NCI-H2029 treated with DMSO at 0.1 percent for 48 hours (cell line): ENCODE measurements at places on chromosomes 1 and 21.

DNA sequence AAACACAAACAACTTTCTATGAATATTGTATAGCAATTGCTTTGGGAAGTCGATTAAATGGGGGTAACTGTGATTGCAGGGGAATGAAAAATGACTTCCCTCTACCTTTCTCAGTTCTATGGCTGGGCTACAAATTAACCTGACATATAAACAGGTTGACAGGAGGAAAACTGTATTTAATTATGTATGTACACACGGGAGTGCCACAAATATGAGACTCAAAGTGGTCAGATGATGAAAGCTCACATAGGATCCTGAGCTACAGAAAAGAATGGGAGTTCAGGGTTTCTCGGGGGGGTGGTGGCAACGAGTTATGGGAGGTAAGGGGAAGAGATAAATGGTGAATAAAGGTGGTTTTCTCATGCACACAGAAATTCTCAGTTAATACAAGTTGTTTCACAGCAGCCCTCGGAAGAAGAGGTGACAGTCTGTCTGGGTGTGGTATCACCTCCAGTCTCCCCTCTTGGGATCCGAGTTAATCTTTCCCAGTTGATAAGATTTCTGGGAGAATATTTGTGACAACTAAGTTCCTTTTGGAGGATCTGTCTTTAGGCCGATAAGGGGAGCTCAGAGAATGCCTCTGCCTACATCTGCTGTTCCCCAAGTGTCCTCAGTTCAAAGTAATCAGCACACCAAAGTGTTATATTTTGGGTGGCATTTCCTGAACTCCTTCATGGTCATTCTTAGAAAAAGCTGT lies 26.3 kb downstream of the GADD45A start:
- no peak for DNase-seq

- DNase-seq = no peak
Measured at GRCh38 chr1:6612641-6613360, 730 bp upstream of the PHF13 start.

DNA sequence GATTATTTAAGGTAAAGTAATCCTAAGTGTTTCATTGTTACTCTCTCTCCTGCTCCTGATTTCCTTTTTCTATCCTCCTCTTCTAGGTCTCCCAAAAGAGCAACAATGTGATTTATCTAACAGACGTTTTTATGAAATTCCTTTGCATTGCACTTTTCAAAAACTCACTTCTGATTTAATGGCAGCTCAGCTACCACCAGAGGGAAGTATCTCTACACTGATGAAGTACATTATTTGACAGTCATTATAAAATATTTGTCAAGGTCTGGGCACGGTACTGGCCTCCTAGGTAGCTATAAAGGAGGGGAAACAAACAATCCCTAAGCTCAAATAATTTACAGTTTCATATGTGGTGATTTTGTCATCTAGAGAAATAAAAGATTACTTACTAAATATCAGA lies 15.6 kb downstream of the TMPRSS15 start:
- no peak for DNase-seq

DNA sequence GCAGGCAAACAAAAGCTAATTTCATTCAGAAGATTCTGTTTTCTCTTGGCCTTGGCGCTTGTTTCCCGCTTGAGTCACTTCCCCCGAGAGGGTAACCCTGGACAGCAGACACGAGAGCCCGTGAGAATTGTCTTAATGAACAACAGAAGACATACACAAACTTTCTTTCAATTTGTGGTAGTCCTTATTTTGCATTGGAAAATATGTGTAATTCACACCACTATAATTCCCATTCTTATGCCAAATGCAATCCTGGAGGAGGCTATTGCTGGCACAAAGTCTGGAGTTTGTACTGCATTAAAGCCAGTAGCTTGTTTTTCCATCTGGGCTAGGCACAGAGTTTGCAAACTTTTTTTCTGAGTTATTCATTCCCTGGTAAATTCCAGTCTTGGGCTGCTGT lies 109.8 kb upstream of the IVNS1ABP start:
- no peak for DNase-seq

DNA sequence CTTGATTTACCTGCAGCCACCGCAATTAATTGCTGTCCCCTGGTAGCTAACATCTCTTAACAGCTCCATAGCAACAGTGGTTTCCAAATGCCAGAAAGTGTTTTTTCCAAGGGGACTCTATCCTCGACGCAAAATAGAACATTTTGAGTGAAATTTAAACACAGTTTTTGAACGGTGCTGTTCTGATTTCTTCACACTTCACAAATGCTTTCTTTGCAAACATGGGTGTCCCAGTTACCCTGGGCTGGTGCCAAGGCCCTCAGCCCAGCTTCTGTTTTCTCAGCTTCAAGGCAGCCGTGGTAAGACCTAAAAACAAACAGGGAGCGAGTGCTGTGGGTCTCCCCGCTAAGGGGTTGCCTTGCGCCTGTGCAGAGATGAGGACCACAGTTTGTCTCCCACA lies 147.3 kb upstream of the VAMP3 start:
- DNase-seq = no peak

GRCh38 chr1:62800825-62801306 lies 16.9 kb downstream of the ATG4C start:
- peak; percentile 52 for DNase-seq

DNA sequence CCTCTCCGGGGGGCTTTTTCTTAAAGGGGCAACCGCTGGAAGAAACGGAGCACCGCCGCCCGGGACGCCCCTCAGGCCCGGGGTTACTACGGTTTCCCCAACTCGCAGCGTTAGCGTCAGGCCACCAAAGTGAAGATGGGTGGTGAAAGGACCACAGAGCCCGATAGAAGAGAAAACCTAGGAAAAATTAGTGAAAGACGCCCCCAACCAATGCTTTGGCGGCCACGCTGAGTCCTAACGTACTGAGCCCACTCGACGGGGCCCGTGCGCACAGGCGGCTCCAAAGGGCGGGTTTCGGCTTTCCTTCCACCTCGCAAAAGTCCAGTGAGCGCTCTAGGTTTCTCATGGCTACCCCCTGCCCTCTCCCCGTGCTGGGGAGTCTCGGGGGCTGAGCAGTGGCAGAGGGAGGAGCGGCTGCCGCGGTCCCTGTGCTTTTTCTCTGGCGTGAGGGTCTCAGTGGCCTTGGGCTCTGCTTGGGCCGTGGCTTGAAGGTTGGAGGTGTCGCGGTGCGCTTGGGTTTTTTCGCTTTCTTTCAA lies 12.2 kb upstream of the SPEN start:
- DNase-seq = no peak

DNA sequence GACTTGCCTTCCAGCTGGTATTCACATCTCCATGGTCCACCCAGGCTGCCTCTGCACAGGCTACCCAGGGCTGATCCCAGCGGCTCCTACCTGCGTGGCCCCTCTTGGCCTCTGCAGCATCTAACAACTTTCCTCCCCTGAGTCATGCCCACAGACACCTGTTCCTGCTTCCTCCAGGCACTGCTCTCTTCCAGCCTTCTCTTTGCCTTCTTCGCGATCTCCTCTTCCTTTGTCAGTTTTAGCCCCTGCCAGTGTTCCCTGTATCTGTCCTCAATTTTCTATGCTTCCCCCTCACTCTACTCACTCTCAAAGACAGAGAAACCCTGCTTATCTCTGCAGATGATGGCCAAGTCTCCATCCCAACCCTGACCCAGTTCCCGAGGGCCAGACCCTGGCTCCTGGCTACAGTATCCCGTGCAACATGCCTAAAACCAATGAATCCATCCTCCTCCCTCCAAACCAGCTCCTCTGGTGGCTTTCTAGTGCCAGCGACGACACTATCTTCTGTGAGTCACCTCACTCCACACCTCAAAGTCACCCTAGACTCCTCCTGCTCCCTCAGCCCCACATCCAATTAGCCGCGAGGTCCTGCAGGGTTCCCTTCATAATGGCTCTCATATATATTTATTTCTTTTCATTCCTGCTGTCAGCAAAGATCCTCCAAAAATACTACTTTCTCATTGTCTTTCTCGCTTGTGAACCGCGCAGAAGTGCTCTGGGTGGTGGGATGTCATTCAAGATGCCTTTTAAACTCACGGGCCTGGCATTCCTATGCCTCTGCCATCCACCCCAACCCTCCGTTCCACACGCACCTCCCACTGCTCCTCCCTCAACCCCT lies 259.2 kb downstream of the TOMM20 start:
- DNase-seq = no peak

DNA sequence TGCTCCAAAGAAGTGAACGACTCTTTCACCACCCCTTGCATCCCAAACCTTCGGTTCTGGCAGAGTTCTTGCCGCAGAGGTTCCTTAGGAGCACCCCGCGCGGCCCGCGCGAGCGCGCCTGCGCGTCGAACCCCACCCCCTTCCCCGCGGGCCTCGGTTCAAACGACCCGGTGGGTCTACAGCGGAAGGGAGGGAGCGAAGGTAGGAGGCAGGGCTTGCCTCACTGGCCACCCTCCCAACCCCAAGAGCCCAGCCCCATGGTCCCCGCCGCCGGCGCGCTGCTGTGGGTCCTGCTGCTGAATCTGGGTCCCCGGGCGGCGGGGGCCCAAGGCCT lies at the start of gene C1orf56:
TSS of gene C1orf56 (plus strand) at position 161 of the 334 bp plus-strand sequence. CDS start at position 258, 97 bp downstream.
- peak; percentile 17 for DNase-seq

- DNase-seq = no peak
Measured at GRCh38 chr1:35539824-35540261, 17.4 kb downstream of the KIAA0319L start.

DNA sequence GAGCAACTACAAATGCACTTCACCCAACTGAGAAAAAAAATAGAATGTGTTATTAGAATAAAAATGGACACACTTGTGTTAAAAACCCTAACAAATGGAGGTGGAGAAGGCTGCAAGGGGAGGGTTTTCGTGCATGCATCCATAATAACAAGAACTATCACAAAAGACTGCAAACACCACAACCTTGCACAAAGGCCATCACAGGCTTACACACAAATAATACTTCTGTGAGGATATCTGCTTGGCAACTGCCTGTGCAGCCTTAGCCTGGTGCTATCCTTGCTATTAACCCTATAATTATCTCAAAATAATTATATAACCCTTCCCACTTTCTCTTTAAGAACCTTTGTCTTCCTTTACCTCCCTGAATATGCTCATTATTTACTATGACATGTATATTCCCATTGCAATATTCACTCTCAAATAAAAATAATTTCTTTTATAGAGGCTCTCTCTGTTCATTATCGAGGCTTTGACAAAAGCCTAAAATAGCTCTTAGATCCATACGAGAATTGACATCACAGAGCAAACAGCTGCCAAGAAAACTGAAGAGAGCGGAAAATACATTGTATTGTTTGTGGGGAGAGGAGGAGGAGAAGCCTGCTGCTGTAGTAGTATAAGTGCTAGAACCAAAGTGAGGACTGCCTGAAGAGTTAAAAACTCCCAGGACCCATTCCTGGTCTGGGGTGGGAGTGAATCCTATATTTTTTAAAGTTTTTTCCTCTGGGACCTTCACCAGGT lies 1768.7 kb downstream of the BRINP3 start:
- no peak for DNase-seq

- no peak for DNase-seq
Measured at GRCh38 chr1:219123036-219123435, 50.6 kb upstream of the LYPLAL1 start.

DNA sequence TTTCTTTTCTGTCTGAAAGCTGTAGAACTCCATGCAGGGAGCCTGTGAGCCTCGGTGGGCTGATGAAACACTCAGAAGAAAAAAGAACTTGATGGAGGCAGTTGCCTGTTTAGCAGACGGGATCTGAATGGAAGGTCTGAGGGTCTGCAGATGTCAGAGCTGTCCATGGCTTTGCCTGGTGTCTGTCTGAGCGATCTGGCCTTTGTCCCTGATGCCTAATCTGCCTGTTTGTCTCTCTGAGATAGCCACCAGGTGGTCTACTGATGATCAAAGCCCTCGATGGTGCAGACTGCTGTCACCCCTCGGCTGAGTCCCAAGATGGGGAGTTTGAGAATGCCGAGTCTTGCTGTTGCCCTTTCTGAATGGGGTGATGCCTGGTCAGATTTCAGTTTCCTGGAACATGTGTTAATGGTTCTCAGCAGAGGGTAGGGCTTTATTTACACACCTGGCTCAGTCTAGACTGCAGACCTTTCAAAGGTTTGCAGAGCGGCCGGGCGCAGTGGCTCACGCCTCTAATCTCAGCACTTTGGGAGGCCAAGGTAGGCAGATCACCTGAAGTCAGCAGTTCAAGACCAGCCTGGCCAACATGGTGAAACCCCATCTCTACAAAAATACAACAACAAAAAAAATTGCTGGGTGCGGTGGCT lies 90.4 kb downstream of the KIF26B start:
- DNase-seq = peak; percentile 66

DNA sequence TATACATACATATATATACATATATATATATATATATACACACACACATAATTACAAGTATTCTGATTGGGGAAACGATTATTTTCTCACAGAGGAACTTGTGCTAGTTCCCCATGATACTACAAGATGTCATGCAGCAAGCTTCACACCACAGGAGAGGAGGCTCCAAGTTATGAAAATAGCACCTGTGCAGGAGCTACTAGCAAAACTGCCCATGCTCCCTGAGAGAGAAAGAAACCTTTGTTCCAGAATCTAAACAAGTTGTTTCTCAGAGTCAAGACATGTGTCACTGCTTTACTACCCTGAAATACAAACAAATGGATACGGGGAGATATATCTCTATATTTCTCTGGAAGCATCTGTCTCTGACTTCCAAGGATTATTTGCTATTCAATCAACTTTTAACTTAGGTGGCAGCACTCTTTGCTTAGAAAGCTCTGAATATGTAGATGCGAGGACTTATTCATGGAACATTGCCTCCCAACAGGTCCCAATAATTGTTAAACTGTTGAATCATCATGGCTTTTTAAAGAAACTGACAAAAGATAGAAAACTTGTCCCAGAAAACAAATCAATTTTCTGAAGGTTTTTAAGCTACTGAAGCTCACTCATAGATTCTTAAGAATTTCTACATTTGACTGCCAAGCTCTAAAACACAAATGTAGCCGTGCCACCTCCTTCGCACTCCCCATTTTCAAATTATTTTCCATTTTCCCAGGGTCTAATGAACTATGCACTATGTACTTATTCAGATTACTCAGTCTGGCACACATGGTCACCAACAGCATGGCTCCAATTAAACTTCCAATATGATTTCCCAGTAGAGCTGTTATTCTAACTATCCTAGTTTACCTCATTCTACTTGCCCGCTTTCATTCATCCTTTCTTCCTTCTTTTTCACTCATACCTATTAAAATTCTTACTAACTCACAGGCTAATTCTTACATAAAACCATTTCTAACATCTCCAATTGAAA lies 929.1 kb downstream of the LTN1 start:
- no peak for DNase-seq

DNA sequence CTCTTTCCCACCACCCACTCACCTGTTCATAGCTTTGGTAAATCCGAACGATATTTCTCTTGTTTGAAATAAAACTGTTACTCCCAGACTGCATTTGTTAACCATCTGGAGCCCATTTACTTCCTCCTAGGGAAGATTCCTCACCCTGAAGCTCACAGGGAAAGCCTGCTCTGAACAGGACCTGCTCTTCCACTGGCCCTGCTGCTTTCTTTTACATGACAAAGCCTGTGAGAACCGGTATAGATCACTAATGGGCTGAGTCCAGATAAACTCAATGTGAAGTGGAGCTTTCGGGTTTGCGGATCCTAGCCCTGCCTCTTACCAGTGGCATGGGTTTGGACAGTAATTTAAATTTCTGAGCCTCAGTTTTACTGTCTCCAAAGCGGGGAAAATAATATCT lies 45.2 kb downstream of the FAM163A start:
- DNase-seq = no peak

- no peak for DNase-seq
Measured at GRCh38 chr21:30468900-30469714, 11.1 kb downstream of the KRTAP19-1 start.
